ENCODE measurements at places on chromosomes 2 and 18. TPM values are rescaled to one million over a fixed set of nuclear protein-coding genes. Genes with fewer than 3 reads are reported as not detected.

Gene CPLX4
- 0.12 TPM for total RNA-seq

Gene MARCO
- total RNA-seq = not detected

Gene NETO1
- 0.71 TPM for total RNA-seq

Gene BCL2
- total RNA-seq = 4.9 TPM

Gene MEP1B
- total RNA-seq = not detected
